ENCODE measurements at places on chromosomes 4 and X.

DNA sequence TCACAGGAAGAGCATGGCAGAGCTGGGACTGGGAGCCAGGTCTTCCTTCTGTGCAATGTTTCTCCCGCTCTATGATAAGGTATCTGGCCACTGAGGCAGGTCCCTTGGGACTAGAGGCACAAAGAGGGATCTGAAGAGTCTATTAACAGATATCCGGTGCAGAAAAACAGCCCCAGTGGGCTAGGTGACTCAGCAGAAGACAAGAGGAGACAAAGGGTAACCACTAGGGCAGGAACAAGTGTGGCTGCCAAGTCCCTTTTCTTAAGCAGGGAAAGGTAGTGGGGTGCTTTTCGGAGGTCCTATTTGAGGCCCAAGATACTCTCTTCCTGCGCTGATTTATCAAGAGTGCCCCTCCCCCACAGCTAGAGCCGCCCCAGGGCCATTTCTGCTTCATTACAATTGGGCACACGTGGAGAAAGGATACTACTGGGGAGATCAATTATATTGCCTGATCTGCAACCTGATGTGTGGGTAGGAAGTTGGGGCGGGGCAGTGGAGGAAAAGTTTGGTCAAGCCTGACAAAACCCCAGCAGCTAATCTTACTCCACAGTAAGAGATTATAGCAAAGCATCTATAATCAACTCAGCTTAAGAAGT lies at the start of gene DGAT2L6:
Gene DGAT2L6 (plus strand): TSS at position 546 of the 596 bp plus-strand sequence. CDS start 100 bp downstream, outside the sequence.
- DNase-seq, result no peak

GRCh38 chr4:1808396-1808795 lies 15.3 kb downstream of the FGFR3 start:
- DNase-seq, result no peak

DNA sequence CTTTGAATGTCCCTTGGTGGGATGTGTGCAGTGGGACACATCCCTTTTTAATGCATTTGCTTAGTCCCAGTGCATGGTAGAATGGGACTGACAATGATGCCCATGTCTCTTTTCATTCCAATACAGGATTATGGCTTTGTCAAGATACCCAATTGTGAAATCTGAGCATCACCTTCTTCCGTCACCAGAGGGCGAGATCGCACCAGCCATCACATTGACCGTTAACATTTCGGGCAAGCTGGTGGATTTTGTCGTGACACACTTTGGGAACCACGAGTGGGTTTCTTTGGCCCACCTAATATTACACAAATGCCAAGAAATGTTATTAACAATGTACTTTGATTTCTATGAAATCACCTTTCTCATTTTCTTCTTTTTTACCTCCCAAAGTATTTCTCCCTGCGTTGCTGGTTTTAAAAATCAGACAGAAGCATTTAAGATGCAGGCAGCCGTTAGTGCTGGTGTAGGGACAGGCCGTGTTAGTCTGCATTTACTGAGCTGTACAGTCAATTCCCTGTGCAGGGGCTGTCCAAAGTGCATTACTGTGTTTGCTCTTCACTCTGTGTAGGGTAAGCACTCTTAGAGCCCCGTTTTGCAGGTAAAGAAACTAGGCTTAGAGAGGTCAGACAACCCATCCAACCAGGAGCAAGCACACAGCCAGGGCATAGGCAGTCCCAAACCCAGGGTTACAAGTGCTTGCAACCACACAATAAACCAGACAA lies 46.5 kb downstream of the CWH43 start:
- DNase-seq, result no peak

- no peak for DNase-seq
These were observed 1.6 kb downstream of the ENAM start for GRCh38 chr4:70630162-70630561.
